ENCODE measurements at places on chromosomes 13 and 19. TPM values are rescaled to one million over a fixed set of nuclear protein-coding genes. Genes with fewer than 3 reads are reported as not detected.

DNA sequence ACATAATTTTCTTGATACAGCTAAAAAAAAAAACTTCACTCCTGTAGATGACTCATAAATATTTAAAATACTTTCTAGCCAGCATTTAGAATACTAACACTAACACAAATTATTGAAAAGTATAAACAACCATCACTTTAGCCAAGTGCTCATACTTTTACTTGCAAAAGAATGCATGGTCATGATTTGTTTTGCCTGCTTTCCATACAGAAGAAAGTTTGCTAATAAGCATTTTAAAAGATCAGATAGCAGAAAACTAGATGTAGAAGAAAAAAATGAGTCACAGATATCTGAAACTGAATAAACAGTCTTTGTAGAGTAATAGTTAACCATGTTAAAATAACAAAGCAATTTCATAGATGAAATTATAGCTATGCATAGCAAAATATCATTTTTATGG is 2280.4 kb upstream of the PCDH20 start:
- no peak for DNase-seq

DNA sequence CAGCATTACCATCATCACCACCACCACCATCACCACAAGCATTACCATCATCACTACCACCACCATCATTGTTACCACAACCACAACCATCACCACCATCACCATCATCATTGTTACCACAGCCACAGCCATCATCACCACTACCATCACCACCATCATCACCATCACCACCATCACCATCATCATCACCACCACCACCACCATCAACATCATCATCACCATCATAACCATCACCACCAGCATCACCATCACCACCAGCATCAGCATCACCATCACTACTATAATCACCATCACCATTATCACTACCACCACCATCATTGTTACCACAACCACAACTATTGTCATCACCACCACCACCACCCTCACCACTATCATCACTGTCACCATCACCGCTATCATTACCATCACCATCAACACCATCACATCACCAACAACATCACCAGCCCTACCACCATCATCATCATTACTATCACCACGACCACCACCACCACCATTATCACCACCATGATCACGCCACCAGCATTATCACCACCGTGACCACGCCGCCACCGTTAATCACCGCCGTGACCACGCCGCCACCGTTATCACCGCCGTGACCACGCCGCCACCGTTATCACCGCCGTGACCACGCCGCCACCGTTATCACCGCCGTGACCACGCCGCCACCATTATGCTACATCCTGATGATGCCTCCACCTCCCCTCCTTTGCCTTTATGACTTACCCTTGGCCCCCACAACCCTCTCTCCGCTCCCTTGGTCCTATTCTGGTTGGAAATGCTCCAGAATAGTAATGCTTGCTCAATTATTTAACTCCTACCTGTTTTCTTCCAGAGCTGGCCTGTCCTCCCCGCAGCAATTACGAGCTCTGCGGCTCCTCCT is 10.0 kb upstream of the FXYD3 start:
- DNase-seq: no peak

DNA sequence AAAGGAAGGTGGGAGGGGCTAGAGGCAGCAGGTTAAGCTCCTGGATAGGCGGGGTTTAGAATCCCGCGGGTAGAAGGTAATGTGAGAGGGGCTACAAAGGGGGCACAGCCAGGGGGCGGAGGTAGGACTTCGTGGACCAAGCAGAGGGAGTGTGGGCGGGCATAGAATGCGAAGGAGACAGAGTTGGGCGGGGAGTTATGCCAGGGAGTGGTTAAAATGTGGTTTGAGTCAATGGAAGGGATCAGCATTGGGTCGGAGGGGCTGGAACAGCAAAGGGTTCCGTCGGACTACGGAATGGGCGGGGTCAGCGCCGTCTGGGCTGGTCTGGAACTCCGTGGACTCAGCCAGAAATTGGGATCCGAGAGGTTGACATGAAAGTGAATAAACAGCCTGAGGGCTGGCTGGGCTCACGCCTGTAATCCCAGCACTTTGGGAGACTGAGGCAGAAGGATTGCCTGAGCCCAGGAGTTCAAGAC is 3.0 kb downstream of the LTBP4 start:
- DNase-seq: no peak

GRCh38 chr19:49690656-49691242 is at the start of gene CPT1C:
TSS of gene CPT1C (plus strand) at chr19:49691116. CDS start at chr19:49692253, 1,137 bp downstream.
- peak; percentile 58 for DNase-seq

- no peak for DNase-seq
These were observed 33.2 kb downstream of the UNC13A start for GRCh38 chr19:17654993-17655392.

GRCh38 chr13:99085808-99086266 is 108.0 kb upstream of the DOCK9 start:
- no peak for DNase-seq

The GTPBP3 gene
- 17.9 TPM for total RNA-seq

The POLR1G gene
- total RNA-seq: 24.6 TPM

Data from LHCN-M2 (cell line).